ENCODE measurements at places on chromosomes 4 and X.
A peak's percentile ranks its signal among the peaks of the same experiment; 100 is the strongest.

DNA sequence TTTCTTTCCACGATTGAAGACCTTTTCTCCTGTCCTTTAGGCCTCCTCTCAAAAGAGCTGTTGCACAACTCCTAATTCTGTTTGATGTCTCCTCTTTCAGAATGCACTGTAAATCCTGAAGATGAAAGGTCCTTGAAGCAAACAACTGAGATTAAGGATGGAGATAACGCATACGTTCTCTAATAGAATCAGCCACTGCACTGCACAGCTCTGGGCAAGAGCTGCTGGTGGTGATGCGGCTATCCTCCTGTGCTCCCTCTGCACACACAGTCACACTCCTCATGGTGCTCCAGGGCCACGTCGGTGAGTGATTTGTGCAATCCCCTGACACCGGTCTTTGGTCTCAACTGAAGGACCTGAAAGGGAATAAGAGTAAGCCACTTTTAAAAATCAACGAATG, 208.7 kb downstream of the PDGFC start:
- DNase-seq = no peak

DNA sequence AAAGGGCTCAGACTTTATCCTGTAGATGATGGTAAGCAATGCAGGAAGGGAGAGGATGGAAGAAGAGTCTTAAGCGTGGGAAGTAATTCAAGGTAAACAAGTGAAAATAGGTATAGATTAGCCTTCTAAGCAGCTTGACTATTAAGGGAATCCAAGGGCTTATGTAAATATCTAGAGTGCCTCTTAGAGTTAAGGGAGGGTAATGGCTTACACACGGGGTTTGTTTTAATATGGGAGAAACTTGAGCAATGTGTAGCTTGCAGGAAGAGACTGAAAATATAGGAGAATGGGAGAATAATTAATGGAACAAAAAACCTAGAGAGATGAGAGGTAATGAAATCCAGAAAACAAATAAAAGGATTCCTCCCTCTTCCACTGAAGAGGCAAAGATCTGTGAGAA, 12.8 kb upstream of the SAP30 start:
- DNase-seq = no peak

DNA sequence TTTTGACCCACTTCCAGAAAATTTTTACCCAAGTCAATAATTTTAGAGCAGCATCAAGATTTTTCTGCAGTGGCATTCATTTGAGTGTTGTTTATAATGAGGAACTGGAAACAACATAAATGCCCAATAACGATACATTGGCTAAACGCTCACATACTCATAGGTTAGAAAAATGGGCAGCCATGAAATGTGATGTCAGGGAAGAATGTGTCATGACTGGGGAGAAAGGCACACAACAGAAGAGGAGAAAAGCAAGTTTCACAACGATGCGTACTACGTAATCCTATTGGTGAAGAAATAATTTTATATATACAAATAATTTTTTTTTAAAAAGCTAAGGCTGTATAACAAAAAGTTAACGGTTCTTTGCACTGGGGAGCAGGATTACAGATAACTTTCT, 33.6 kb upstream of the MAP3K15 start:
- DNase-seq = no peak

DNA sequence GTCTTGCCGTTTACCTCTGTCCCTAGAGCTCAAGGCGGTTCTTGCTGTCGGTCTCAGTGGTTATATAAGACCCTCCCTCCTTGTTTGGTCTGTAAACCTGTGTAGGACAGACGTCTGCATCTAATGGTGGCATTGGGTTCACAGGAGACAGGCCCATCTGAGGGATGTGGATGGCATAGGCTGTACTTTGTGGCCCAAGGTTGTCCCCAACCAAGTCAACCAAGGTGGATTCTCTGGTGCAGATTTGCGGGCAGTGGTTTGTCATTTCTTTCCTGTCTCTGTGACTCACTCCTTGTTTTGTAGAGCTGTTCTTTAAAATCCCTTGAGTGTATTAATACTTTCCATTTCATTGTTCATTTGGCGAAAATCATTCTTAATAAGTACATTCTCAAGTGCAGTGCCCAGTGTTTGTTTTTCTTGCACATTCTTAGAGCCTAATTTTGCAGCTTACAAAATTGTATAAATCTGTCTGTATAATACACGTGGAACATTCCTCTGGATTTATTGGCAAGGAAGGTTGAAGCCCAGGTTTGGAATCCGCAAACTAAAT, 68.0 kb upstream of the TLR2 start:
- peak; percentile 61 for DNase-seq

GRCh38 chrX:143648705-143649104, 12.8 kb upstream of the SLITRK4 start:
- DNase-seq = no peak

DNA sequence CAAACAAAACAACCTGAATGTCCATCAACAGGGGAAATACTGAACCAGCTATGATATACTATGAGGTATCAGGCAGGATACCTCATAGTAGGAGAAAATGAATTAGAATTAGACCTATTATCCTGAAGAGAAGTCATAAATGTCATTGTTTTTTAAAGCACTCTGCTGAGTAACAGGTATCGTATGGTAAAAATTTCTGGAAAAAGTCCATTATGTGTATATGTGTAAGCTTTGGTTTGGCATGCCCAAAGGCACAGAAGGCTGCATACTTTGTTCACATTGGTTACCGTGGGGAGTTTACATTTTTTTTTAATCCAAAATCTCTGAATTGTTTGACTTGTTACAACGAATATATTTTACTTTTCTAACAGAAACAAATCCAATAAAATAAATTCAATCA, 70.5 kb downstream of the RPS3A start:
- DNase-seq = no peak

DNA sequence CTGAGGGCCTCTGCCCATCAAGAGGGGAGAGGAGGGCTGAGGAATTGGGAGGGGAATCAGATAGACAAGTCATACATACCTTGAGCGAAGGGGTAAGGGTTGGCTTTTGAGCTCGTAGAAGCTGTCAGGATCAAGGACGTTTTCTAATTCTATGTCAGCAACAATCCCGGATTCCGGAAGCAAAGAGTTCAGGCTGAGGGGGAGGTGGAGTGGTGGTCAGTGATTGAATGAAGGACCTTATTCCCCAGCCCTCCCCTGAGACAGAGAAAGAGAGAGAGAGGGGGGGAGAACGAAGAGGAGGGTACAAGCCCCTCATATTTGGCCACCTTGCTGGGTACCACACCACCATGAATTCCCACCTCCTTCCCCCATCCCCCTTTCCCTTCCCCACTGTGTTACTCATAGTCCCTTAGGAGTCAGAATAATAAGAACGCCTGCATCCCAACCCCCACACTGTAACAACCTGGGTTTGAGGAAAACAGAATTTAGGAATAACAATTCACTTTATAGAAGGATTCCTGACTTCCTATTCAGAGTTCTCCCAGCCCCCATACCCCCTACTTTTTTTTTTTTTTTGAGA, 2.7 kb downstream of the TFE3 start:
- no peak for DNase-seq

- DNase-seq = no peak
These were observed 85.8 kb downstream of the ARHGAP6 start for GRCh38 chrX:11579636-11580600.

DNA sequence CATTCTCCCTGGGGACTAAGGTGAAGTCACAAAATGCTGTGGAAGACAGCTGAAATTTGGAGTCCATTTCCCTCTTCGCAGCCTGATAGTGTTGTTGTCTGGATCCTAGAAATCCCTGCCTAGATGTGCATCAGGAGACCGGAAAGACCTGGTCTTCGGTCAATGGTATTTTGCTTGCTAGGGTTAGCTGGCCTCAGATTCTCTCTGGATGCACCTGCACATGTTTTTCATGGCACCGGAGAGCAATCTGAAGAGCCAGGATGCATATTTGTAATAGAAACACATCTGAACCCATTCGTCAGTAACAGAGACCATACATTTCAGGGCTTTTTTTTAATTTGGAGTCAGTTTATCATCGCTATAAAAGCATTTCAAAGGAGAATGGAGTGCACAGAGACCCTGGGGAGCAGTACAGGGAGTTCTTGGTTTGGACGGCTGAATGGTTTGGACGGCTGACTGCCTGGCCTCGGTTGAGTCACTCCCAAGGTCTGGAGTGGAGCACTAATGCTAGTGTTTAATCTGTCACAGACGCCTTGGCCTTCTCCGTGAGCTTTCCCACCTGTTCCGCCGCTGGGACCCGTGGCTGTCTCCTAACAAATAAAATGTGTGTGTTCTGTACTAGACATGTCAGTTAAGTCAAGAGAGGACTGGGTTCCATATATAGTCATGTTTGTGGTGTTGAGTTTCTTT, 7.5 kb upstream of the PDLIM3 start:
- no peak for DNase-seq

- no peak for DNase-seq
These were observed 8.8 kb upstream of the XIAP start for GRCh38 chrX:123851079-123851478.

DNA sequence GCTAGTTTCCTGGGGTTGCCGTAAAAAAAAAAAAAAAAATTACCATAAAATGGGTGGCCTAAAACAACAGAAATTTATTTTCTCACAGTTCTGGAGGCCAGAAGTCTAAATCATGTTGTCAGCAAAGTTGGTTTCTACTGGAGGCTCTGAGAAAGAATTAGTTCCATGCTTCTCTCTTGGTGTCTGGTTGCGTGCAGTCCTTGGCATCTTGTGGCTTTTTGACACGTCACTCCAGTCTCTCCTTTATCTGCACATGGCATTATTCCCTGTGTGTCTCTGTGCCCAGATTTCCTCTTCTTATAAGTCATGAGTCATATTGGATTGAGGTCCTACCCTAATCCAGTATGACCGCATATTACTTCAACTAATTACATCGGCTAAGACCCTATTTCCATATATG, 38.7 kb downstream of the SPATA4 start:
- no peak for DNase-seq

GRCh38 chr4:74258963-74259362, 49.3 kb upstream of the EPGN start:
- no peak for DNase-seq

- no peak for DNase-seq
These were observed 95.4 kb downstream of the VCX2 start for GRCh38 chrX:8075636-8076035.

- DNase-seq = no peak
These were observed 45.3 kb downstream of the TENM3 start for GRCh38 chr4:182288534-182288933.

- DNase-seq = no peak
These were observed 9.1 kb downstream of the ELF2 start for GRCh38 chr4:139167774-139168444.

GRCh38 chr4:96602661-96603060, 762.8 kb downstream of the PDHA2 start:
- no peak for DNase-seq

DNA sequence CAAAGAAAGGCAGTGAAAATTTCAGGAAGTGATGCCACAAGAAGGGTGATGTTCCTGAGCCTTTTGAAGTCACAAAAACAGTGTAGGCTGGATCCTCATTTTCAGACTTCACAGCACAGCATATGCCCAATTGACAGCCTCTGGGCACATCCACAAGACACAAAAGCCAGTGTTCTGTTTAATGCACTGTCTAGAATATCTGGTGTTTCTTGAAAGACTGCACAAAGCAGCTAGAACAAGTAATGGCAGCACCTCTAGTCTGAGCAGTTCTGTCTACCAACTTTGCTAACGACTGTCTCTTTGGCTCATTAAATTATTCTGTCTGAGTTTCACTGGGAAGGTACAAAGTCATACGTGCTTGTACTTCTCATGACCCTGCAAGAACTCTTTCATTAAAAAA, 417.1 kb upstream of the GALNT7 start:
- no peak for DNase-seq

GRCh38 chrX:46279925-46280313, 265.3 kb downstream of the ZNF674 start:
- no peak for DNase-seq

DNA sequence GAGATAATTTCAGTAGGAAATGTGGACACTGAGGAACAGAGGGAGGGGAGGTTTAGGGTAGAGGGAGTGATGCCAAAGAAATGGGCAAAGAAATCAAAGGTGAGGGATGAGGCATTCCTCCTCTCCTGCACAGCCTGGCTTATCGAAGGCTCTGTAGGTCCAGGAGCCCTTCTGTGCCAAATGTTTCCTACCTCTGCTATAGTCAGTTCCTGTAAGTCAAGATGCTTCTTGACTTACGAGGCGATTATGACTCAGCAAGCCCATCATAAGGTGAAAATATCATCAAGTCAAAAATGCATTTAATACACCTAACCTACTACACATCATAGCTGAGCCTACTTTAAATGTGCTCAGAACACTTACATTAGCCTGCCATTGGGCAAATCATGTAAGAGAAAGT, 60.0 kb upstream of the ARHGAP24 start:
- no peak for DNase-seq

DNA sequence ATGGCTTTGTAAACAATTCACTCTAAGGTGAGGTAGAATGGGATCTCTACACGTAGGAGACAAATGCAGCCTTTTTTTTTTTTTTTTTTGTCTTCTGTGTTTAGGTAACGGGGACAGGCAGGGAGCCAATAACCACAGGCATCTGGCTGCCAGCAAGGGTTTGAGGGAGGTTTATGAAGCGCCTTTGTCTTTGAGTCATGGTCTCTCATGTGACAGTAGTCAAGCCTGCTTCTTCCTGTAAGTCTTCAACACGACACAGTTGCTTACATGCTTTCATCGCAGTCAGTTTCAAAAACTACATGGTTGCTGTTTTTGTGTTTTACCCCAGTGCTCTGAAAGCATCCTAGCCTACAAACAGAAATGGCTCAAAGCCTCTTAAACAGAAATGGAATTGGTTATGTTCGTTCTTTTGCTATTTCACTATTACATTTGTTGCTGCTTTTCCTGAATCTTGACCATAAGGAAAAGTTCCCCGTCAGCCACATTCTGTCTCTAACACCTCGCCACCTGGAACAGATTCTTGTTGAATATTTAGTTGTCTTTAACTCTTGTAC, 127.8 kb upstream of the METTL14 start:
- no peak for DNase-seq

GRCh38 chrX:40195368-40195767, 97.6 kb upstream of the BCOR start:
- DNase-seq = no peak

DNA sequence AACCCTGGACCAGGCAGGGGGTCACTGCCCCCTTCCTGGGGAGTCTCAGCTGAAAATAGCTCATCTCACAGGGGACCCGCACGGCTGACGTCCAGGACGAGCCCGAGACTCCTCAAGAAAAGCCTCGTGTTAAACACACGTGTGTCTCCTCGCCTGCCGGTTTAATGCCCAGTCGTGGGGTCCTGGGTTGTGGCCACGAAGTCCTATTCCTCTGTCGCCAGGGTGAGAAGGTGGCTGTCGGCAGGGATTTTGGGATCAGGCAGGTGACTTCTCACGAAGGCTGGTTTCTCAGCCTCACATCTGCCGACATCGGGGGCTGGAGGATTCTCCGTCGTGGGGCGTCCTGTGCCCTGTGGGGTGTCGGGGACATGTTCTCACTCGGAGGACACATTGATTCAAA, 44.3 kb upstream of the PPP2R3B start:
- DNase-seq = no peak

DNA sequence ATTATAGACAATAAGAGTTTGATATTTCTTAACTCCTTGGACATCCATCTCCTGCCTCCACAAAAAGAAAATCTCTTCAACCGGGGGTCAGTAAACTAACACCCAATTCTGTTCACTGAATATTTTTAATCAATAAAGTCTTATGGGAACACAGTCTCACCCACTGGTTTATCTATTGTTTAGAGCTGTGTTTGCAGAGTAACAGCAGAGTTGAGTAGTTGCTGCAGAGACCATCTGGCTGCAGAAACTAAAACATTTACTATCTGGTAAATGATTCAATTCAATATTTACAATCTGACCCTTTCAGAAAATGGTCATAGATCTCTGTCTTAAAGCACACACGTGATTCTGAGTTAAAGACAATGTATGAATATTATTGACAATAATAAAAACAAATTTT, 94.0 kb downstream of the TMA16 start:
- no peak for DNase-seq

Data from activated T-cell treated with anti-CD3 and anti-CD28 coated beads, Interleukin-2, amount 50 U/mL, for 24 hours (primary cell).